ENCODE measurements at places on chromosomes 6 and 20. TPM values are rescaled to one million over a fixed set of nuclear protein-coding genes. Genes with fewer than 3 reads are reported as not detected.
A peak's percentile ranks its signal among the peaks of the same experiment; 100 is the strongest.

DNA sequence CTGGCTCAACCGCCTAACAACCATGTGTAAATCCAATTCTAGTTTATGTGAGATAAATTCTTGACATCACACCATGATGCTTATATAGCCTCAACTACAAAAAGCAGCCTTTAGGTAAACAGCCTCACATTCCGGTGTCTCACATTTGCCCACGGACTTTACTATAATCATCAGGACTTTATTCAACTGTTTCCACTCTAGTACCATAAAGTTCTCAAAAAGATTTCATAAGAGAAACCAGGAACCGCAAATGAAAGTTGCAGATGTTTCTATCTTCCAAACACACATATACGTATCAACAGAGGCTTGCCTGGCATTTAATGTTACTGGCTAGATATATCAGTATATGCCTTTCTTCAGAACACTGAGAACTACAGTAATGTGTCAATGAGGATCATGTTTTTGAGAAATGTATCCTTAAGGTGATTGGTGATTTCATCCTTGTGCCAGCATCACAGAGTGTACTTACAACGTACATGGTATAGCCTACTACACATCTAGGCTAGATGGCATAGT lies 80.0 kb downstream of the EPB41L2 start:
- no peak overlapping the region for H3K4me3 ChIP-seq
- peak overlapping the region; percentile 70 for H3K27ac ChIP-seq
- peaks cover 2% of the 10 kb centered on the region for H3K36me3 ChIP-seq
- peaks cover 11% of the 10 kb centered on the region for H3K4me1 ChIP-seq

RAB44 gene
- polyA plus RNA-seq: 0.15 TPM

GRCh38 chr6:33053230-33053629 lies 20.2 kb downstream of the HLA-DPA1 start:
- no peak overlapping the region for H3K4me3 ChIP-seq
- H3K27ac ChIP-seq: no peak overlapping the region
- DNase-seq: no peak

RIPK1 gene
- polyA plus RNA-seq: 14.2 TPM

DNA sequence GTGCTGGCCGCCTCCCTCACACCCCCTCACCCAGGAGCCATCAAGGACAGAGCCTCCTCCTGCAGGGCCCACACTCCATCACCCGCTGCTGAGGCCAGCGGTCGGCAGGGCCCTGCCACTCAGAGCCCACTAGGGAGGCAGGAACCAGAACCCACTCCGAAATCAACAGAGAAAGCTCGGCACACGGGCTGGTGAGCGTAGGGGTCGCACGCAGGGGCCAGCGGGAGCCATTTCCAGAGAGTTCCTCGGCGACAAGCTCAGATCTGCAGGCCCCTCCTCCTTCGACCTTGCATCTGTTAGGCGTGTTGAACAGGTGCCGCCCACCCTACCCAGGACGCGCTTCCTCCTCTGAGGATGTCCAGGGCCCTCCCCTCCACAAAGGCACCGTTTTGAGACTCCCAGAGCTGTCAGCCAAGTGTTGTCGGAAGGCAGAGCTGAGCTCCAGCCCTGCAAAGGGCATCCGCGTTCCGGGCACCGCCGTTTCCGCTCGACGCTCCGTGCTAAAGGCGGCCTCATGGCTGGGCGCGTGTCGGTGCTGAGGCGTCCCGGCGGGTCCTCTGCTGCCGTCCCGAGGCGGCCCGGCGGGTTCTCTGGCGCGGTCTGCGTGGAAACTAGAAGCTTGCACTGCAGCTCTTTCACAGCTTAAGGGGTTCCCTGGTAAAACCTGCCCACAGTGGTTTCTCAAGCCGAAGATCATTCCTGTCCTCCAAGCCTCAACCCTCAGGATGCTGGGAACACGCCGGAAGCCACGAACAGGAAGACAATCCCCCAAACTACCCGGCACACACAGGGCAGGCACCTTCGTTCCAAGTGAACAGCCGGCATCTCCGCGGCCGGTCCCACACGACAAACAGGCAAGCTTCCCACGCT lies 6.8 kb downstream of the KCNQ2 start:
- peaks cover 5% of the 10 kb centered on the region for H3K4me1 ChIP-seq
- H3K4me3 ChIP-seq: no peak overlapping the region
- H3K36me3 ChIP-seq: no peaks in the 10 kb centered on the region
- H3K27ac ChIP-seq: no peak overlapping the region
- peaks cover 61% of the 10 kb centered on the region for H3K27me3 ChIP-seq
- no peak for DNase-seq

DEFB124 gene
- 0.41 TPM for polyA plus RNA-seq

NRSN2 gene
- polyA plus RNA-seq: 28.3 TPM

C20orf173 gene
- polyA plus RNA-seq: not detected

- H3K27ac ChIP-seq: no peak overlapping the region
- peaks cover 28% of the 10 kb centered on the region for H3K4me1 ChIP-seq
- H3K36me3 ChIP-seq: no peaks in the 10 kb centered on the region
- H3K27me3 ChIP-seq: no peaks in the 10 kb centered on the region
- no peak overlapping the region for H3K4me3 ChIP-seq
Measured at GRCh38 chr6:149895048-149895590, 2.8 kb downstream of the RAET1E start.

DNA sequence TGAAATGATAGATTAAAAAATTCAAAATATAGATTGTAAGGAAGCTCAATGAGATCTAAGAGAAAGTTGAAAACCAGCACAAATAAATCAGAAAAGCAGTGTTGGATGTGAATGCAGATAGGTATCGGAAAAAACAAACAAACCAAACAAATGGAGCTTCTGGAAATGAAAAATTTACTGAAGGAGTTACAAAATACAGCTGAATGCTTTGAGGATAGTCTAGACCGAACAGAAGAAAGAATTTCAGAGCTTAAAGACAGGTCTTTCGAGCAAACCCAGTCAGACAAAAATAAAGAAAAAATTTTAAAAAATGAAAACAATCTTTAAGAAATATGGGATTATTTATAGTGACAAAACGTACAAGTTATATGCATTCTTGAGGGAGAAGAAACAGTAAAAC lies 146.7 kb downstream of the FAM83B start:
- no peak overlapping the region for H3K4me3 ChIP-seq
- no peaks in the 10 kb centered on the region for H3K36me3 ChIP-seq
- no peaks in the 10 kb centered on the region for H3K27me3 ChIP-seq
- DNase-seq: no peak
- no peaks in the 10 kb centered on the region for H3K4me1 ChIP-seq

GRCh38 chr6:66199171-66199570 lies 492.1 kb upstream of the EYS start:
- no peak overlapping the region for H3K4me3 ChIP-seq
- H3K36me3 ChIP-seq: no peaks in the 10 kb centered on the region
